Activated CD8-positive, alpha-beta memory T cell treated with anti-CD3 and anti-CD28 coated beads for 1 hour (primary cell): ENCODE measurements at places on chromosomes 1 and 21.

GRCh38 chr1:239590556-239590955, 204.2 kb downstream of the CHRM3 start:
- DNase-seq = no peak

DNA sequence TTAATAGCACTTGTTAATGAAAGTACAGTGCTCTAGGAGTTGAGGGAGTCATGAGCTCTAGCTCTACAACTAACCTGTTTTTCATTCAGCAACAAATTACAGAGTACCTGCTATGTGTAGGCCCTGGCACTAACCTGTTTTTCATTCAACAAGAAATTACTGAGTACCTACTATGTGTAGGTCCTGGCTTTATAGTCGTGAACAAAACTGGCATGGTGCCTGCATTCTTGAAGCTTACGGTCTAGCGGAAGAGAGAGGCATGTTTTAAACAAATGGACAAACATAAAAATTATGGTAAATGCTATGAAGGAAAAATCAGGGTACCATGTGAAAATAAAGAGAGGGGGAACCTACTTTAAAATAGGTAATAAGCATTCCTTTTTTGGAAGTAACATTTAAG, 2.2 kb upstream of the UBAP2L start:
- no peak for DNase-seq

GRCh38 chr1:228515200-228515834, 28.1 kb downstream of the RNF187 start:
- no peak for DNase-seq

GRCh38 chr1:226950871-226951270, 10.8 kb downstream of the COQ8A start:
- DNase-seq = no peak

DNA sequence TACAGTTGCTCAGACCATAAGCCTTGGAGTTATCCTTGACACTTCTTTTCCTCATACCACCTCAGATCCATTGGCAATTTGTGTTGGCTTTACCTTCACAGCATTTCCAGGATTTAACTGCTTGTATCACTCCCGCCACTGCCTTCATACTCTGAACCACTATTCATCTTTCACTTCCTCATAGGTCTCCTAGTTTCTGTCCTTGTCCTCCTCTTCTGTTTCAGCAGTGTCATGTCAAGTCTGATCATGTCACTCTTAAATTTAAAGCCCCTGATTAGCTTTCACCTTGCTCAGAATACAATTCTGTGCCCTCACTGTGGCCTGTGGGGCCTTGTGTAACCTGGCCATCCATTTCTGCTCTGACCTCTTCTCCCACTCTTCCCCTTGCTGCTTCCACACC, 34.7 kb upstream of the C1orf115 start:
- DNase-seq = no peak

GRCh38 chr1:50666849-50667248, 243.6 kb upstream of the DMRTA2 start:
- no peak for DNase-seq

DNA sequence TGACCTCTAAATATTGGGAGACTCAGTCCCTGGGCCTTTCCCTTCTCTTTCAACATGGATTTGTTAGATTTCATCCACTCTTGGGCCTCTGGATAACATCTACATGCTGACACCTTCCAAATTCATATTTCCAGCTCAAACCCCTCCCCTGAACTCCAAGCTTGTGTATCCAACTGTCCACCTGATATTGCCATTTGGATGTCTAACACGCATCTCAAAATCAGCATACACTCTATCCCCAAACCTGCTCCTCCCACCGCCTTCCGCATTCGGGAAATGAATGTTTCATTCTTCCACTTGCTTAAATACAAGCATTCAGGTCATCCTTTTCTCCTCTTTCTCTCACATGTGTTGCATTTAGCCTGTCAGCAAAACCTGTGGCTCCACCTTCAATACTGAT, 17.5 kb upstream of the KAZN start:
- DNase-seq = no peak
